ENCODE measurements at places on chromosomes 3 and 15.
A peak's percentile ranks its signal among the peaks of the same experiment; 100 is the strongest.

GRCh38 chr15:74442063-74442462 is 8.3 kb upstream of the SEMA7A start:
- no peak for DNase-seq

GRCh38 chr15:33013827-33014445 is 180.6 kb downstream of the FMN1 start:
- DNase-seq: no peak

DNA sequence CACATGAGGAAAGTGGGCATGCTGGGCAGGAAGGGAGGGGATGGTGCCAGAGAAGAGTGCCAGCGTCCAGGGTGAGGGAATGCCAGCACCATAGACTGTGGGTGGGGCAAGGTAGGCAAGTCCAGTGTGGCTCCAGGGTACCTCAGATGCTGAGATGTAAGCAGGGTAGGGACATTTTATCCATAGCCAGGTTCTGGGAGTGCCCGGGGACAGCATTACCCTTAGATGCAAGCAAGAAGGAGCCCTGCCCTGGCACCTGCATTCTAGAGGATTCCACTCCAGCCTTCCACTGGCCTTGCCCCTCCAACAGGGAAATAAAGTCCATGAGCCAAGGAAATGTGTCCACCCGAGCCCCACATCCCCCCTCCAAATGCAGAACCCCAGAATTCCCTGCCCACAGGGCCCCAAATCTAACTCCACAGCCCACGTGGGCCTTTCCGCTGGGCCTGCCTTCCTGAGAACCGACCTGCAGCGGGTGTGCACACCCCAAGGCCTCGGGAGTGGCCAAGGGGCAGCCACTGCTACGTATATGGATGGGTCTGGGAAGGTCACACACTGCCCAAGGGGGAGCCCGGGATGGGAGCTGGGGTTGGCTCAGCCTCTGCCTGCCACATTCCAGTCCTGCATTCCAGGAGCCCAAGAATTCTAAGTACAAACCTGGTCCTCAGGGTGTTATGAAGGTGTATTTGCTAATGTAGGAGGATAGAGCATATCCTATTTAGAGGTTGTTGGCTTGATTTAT is 20.3 kb upstream of the CYP11A1 start:
- DNase-seq: no peak

DNA sequence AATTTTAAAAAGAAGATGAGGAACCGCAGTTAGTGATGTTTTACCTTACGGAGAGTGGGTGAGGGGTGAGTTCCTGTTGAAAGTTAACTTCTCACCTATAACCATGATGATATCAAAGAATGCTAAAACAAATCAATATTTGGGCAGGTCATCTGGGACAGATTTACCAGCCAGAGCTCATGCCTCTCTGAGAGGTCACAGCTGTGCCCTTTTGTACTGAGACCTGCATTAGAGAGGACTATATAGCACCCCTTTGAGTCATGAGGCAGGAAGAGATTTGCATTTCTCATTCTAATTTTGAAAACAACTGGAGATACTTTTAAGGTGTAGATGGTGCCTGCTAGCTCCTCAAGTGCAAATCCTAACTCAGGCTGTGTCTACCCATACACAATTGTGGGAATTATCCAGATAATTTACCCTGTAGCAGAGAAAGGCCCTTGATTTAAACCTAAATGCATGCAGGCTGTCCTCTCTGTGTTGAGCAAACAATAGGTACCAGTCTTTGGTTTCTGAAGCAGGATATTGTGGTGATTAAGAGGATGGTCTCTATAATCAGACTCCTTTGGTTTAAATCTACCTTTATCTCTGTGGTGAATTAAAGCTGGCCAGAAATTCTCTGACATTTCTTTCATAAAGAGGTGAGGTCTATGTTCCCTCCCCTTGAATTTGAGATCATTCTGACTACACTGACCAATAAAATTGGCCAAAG is 5.8 kb upstream of the TM4SF4 start:
- DNase-seq: no peak

DNA sequence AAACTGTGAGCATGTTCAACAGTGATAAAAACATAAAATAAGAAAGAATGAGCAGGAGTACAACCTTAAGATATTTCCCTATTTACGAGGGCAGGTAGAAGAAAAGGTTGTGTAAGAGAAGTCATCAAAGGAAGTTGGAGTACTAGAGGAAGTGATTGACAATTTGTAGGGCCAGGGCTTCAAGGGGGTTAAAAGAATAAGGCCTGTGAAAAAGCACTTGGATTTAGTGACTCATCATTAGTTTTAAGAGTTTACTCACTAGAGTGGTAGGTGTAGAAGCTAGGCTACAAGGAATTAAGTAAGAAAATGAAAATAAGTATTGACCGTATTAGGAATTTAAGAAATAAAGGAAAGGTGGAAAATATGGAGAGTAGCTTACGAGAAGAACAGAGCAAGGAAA is 23.6 kb downstream of the KCNMB3 start:
- no peak for DNase-seq

GRCh38 chr15:62931650-62932049 is 110.9 kb upstream of the TPM1 start:
- no peak for DNase-seq

- no peak for DNase-seq
These were observed 106.7 kb downstream of the ZNF621 start for GRCh38 chr3:40631341-40631995.

DNA sequence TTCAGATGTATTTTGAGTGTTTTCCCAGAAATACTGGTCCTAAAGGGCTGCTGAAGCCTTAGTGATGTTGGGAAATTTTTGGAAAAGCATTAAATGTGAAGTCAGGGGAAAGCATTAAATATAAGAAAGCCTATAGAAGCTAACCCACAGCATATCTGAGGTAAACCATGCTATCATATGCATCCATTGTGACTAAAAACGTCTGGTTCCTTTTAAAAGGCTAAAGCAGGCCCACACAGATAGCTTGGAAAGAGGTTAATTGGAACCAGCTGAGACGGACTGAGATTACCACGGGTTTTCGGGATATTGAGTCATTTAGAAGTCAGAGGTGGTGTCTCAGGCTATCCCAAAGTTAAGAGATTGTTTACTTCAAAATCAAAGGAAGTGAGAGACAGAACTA is 78.2 kb downstream of the CYP19A1 start:
- no peak for DNase-seq

- DNase-seq: no peak
These were observed 571.8 kb downstream of the FOXP1 start for GRCh38 chr3:71011565-71012287.

DNA sequence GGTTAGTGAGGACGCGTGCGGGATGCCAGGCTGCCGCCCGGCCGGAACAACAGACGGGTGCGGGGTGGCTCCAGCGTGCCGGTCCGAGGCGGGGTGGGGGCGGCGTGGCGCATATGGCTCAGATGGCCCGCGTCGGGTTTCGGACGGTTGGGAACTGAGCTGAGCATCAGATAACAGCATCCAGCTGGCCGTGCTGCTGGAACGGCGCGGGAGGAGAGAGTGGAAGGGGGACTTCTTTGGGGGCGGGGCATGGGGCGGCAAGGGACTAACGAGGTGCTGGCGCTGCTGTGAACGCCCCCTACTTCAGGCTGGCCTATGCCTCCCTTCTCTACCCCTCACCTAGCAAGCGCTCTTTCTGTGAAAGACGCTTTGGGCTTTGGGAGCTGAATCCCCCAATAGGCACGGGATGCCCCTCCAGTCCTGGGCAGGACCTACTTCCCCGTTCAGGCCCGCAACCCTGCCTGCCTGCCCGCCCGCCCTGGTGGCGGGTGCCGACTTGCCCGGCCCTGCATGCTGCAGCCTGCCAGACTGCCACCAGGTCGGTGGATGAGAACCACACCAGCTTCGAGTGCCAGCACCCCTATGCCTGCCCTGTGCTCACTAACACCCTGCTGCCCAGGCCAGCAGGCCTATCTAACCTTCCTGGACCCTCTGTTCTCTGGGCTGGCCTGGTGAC is 542 bp downstream of the INKA1 start:
- DNase-seq: no peak

GRCh38 chr15:31156226-31156625 is 54.7 kb upstream of the TRPM1 start:
- DNase-seq: no peak

GRCh38 chr3:13120928-13121552 is 47.8 kb upstream of the IQSEC1 start:
- DNase-seq: no peak

DNA sequence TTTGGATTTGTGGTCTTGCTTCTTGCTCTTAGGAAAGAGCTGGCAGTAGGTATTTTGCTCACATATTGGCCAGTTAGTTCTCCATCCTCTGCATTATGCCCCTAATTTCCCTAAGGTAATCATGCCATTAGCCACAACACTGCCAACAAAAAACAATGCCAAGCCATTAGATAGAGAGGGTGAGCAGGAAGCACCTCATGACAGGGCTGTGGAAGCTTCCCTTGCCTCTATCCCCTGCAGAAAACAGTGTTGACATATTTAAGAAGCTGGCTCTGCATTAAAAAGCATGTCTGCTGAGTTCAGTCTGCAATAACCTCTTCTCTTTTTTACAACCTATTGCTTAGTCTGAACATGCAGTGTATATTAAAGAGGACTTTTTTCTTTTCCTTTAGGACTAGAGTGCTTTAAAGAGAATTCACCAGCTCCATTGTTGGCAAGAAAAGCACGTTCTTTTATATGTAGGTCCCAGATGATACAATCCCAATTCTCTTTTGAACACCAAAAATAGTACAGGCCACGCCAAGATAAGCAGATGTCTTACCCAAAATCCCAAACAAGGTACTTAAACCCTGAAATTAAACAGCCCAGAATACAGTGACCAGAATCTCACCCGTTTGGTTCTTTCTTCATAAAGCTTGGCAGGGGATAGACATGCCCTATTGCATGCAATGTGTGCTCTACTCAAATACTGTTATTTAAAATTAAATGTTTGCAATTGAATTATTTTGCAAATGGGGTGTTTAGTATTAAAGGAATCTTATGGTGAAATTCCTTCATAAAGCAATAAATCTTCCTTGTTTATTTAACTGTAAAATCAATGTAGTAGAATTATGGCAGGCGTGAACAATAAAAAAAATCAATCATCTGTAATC is 93.7 kb upstream of the UBE3A start:
- no peak for DNase-seq

- DNase-seq: no peak
These were observed 18.6 kb upstream of the SLC41A3 start for GRCh38 chr3:126102530-126102951.

- no peak for DNase-seq
These were observed 183.2 kb downstream of the SSR3 start for GRCh38 chr3:156371701-156372100.

GRCh38 chr3:62818347-62818746 is 56.9 kb downstream of the CADPS start:
- DNase-seq: no peak

- no peak for DNase-seq
These were observed 216.9 kb upstream of the THBS1 start for GRCh38 chr15:39363761-39364586.

GRCh38 chr15:94412979-94413746 is 181.8 kb downstream of the MCTP2 start:
- DNase-seq: no peak

GRCh38 chr3:170323331-170323730 is 34.2 kb upstream of the SKIL start:
- DNase-seq: no peak

- no peak for DNase-seq
These were observed 32.0 kb downstream of the DNAH12 start for GRCh38 chr3:57512166-57512565.

DNA sequence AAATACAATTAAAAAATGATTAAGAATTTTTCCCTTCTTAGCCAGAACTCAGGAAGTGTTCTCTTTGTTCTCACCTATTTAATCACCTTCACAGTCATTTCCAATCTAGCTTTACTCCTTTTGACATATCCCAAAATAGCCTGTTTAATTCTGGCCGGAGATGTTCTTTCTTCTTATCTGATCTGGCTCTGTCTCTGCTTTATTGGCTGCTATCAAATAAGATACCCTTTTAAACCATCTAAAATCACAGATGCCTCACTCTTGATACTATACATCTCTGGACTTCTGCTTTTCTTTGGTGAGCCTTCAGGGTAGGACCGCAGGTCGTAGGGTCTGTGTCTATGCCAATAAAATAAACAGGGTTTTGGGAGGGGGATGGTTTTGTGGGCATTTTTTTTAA is 319.2 kb upstream of the SEMA6D start:
- DNase-seq: no peak

- no peak for DNase-seq
These were observed 19.1 kb upstream of the RIOX2 start for GRCh38 chr3:97991293-97991682.

GRCh38 chr3:14844386-14845170 is 25.8 kb downstream of the FGD5 start:
- DNase-seq: no peak

DNA sequence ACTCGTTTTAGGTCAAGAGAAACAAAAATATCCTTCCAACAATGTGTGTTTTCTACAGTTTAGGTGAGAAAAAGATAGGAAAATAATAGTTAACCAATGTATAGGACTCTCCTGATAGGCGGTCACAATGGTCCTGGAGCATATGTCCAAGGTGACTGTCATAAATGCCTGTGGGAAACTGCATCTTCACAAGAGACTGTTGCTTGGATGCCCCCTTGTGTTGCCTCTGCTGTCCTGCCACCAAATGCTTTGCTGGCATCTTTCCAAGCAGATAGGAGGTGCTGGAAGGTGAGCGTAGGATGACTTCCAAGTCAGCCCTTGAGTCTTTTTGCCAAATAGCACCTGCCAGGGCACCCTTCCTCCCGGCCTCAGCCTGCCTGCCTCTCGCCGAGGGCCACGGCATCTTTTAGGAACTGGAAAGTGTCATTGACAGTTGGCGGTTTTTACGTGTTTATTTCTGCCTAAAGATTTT is 24.1 kb upstream of the SACM1L start:
- DNase-seq: peak; percentile 37

- no peak for DNase-seq
These were observed 6.0 kb downstream of the CCR2 start for GRCh38 chr3:46359733-46360493.

DNA sequence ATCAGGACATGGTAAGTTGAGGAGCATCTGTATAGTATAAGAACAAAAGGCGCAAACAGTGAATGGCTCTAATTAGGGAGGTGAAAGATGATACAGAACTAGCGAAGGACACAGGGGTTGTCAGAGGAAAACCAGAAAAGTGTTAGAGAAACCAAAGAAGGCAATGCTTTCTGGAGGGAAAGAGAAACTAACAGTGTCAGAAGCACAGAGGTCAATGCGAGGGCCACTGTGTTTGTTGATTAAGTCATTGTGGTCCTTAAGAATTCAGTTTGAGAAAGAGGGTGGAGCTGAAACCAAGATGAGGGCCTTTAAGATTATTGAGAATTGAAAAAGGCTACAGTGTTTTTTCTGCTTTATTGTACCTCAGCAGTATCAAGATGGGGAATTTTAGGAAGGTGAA is 28.8 kb downstream of the ATG7 start:
- no peak for DNase-seq

- no peak for DNase-seq
These were observed 12.0 kb downstream of the TTBK2 start for GRCh38 chr15:42908538-42908937.

GRCh38 chr3:139689708-139690228 is 12.0 kb upstream of the NMNAT3 start:
- DNase-seq: no peak
